ENCODE measurements at places on chromosomes 2 and 18.

DNA sequence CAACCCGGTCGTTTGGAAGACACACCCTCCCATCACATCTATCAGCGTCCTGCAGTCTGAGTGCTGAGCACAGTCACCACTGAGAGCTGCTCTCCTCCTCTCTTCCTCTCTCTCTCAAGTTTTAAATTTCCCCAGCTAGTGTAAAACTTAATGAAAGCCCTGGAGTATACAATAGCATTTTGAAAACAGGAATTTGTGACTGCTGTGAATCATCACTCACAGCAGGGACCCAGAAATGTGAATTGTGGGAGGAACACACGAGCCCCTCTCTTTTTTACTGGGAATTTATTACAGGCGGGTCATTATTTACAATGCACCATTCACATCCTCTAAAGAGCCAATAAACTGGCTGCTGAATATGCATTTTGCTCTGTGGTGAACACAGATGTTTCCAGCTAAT lies 185.0 kb upstream of the SMIM21 start:
- no peak for DNase-seq

- DNase-seq = no peak
Observed at GRCh38 chr18:69935319-69936190, 12.1 kb downstream of the CD226 start.

GRCh38 chr2:152587187-152587947 lies 129.9 kb downstream of the PRPF40A start:
- no peak for DNase-seq

DNA sequence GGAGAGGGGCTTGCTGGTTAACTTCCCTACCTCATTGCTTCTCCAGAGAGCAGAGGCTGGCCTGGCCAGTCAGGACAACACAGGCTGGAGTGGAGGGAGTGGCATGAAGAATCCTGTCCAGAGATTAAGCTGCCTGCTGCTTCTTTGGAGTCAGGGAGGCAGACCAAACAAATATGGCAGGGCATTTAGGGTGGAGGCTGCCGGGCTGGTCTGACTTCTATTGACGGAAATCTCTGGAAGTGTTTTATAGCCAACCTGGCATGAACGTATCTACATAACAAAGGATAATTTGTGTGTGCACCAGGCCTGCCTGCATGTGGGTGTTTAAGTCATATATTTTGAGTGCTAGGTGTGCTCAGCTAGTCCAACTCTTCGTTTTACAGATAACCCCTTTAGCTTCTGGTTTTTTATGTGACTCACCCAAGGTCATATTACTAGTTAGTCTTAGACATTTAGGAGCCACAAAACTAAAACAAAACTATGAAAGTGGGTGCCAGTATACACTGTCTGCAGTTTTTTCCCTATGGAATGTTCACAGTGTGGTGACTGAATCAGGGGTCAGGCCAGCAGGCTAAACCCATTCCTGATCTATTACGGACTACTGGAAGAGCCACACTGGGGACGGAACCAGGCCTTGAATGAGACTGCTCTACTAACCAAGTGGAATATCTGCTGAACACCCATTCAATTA lies 5.5 kb downstream of the NPC1 start:
- DNase-seq = no peak

GRCh38 chr2:137208431-137208891 lies 443.1 kb downstream of the THSD7B start:
- DNase-seq = no peak

DNA sequence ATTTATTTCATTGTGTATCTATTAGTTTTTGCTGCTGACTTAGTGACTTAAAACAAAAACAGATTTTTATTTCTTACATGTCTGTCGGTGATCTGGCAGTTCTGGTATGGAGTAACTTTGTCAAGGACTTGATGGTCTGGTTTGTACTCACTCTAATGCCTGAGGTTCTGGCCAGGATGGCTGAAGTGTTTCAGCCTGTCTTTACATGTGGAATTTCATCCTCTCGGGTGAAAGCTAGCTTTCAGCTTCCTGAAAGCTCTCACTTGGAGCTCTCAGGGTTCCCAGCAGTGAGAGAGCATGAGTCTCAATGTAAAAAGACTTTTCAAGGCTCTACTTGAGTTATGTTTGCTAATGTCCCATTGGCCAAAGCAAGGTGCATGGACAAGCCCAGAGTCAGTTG lies 216.4 kb downstream of the NR4A2 start:
- no peak for DNase-seq
